T-cell (primary cell): ENCODE measurements at places on chromosomes 16 and 17.
A peak's percentile ranks its signal among the peaks of the same experiment; 100 is the strongest.

DNA sequence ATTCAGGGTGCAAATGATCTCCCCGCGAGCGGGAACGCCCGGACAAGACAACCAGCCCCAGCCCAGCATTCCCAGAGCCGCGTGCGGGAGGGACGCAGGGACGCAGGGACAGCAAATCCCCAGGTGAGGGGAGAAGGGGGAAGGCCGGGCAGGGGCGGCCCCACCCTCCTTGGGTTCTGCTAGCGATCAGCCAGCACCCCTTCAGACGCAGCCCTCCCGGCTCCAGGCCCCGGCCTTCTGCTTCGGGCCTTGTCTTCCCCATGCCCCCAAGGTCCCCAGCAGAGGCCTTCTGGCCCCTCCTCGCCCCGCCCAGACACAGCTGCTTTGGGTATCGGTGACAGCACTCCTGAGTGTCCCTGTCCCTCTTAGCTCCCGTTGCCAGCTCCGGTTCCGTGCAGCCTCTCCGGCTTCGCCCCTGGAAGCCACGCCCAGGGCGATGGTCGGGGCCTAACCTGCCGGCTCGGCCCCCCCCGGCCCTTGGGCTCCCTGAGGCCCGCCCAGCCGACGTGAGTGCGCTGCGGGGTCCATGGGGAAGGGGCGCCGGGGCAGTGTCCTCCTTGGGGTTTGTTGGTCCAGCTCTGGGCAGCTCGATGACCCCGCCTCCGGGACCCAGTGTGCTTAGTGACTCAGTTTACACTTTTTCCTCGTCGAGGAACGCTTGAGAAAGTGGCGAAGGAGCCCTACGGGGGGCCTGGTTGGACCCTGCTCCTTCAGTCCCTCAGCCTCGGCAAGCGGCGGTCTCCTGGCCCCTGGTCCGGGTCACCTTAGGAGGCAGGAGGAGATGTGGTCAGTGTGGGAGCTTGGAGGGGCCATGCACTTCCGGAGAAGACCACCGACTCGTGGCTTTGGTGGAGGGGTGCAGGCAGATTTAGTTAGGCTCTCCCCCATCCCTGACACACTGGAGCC is 50.5 kb upstream of the AMZ2 start:
- DNase-seq: peak; percentile 48

- no peak for DNase-seq
These were observed 37.6 kb downstream of the METRNL start for GRCh38 chr17:83116783-83117555.

DNA sequence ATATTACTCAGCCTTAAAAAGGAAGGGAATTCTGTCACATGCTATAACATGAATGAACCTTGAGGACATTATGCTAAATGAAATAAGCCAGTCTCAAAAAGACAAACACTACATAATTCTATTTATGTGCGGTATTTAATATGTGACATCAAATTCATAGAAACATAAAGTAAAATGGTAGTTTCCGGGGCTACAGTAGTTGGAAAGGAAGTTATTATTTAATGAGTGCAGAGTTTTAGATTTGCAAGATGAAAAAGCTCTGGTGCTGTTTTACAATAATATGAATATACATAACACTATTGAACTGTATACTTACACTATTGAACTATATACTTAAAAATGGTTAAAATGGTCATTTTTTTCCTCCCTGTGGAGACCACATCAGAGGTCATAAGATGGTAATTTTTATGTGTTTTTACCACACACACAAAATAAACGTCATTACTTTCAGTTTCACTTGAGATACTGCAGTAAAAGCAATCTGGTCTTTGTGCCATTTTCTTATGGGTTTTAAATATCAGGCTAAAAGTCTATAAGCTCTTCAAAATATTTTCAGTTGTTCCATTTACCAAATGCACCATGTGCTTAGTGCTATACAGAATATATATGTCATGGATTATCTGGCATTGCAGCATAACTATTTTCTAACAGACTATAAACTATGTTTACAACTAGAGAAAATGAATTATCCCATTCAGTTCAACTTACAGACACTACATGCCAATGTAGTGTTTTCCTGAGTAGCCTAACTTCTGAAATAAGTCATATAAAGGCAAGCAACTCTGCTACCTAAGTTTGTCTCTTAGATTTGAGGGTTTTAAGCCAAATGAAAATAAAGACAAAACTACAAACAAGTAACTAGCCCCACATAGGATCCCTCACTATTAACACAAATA is 90.9 kb downstream of the SPAG9 start:
- no peak for DNase-seq

- DNase-seq: no peak
These were observed 3.5 kb upstream of the RAB37 start for GRCh38 chr17:74733365-74734122.

DNA sequence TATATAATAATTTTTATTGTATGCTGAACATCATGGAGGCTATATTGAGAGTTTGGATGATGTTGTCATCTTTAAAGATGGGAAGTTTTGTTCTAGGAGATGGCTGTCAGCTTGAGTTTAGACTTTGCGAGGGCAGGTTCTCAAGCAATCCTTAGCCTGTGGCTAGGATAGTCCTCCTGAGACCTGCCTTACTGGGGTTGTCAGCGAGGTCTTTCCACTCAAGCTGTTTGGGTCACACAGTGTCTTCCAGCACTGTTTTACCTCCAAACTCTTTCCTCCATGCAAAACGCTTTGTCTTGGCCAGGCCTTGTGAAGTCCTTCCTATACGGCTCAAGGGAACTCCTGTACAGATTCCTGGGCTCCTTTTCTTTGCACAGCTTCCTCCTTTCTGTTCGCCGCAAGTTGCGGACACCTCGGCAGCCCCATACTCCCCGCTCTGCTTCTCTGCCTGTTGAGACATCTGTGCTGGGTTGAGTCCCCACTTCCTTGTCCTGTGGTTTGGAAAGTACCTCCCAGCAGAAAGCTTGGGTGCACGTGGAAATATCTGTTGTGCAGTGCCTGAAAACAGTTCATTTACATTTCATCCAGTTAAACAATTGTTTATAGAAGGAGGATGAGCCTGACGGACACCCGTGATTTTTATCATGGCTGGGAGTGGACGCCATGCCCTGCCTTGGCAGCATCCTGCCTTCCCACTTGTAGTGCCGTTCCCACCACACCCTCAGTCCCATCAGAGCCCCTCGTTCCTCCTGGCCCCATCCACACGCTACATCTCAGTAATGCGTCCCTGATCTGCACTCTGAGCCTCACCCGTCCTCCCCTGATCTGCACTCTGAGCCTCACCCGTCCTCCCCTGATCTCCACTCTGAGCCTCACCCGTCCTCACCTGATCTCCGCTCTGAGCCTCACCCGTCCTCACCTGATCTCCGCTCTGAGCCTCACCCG is 55.0 kb upstream of the CBFA2T3 start:
- peak; percentile 55 for DNase-seq

DNA sequence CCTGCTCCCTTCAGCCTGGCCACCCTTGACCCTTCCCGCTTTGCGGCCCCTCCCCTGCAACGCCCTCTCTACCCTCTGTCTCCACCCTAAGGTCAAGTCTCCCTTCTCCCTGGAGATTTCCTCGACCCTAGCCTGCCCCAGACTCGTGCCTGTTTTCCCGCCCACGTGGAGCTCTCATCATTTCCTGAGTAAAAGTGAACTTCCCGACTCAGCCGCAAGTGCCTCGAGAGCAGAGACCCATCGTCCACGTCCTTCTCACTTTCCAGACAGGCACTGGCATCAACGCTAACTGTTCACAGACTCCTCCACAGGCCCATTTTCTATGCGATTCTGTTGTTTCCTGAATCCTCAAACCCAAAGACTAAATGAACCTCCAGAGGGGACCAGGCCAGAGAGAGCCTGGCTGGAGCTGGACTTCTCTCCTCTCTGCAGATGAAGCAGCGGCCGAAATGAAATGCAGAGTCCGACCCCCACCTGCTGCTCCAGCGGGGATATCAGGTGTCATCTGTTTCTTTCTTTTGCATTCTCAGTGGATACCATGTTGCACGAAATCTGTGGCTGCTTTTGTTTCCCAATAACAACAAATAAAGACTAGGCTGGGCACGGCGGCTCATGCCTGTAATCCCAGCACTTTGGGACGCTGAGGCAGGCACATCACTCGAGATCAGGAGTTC is 52.5 kb downstream of the RTN4RL1 start:
- DNase-seq: no peak

DNA sequence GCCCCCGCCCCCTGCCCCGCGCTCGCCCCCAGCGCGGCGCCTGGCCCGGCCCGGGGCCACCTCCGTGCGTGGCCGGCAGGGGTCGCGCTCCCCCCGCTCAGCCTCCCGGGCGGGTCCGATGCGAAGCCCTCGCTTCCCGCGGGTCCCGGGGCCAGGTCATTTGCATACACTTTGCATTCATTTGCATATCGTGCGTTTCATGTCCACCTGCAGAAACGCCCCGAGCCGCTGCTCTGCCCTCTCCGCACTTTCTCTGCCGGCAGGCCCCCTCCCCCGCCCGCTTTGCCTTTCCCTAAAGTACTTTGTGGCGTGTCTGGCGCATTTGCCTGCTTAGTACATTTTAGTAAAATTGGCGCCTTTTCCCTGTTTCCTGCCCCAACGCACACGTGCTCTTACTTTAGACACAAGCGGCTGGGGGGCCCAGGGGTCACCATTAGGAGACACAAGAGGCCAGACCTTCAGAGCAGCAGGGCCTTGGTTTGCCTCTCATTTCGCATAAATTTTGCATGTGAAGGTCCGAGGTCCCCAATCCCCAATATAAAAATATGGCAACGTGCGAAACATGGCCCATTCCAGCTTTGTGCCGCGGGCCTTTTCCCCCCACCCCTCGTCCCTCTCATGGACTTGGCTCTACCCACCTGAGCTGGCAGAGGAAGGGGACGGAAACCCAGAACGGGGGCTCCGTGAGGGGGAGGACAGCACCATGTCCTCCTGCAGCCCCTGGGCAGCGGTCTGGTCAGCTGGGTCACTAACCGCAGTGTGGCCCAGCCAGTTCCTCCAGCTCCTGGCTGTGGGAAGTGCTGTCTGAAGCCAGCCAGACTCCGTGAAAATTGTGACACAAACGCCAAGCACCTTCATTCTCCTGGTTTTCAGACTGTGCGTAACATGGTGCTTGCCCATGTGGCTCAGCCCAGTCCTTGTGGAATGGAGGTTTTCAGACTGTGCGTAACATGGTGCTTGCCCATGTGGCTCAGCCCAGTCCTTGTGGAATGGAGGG is 34.8 kb downstream of the CBFA2T3 start:
- peak; percentile 45 for DNase-seq

GRCh38 chr17:27593857-27594255 is 37.1 kb upstream of the LGALS9 start:
- no peak for DNase-seq

- no peak for DNase-seq
These were observed 73.7 kb upstream of the ZNF750 start for GRCh38 chr17:82913304-82914043.

GRCh38 chr16:56936491-56936890 is 4.5 kb downstream of the HERPUD1 start:
- DNase-seq: no peak

- no peak for DNase-seq
These were observed 6.2 kb downstream of the RPS6KB1 start for GRCh38 chr17:59899099-59899498.

DNA sequence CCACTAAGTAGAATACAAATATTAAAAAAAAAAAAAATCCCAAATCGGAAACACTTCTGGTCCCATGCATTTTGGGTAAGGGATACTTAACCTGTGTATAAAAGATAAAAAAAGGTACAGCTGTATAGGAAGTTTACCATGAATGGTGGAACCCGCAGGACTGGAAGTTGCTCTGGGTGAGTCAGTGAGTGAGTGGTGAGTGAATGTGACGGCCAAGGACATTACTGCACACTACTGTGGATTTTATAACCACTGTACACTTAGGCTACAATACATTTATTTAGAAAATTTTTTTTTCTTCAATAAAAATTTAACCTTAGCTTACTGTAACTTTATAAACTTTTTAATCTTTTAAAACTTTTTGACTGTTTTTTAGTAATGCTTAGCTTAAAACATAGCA is 71.3 kb upstream of the BCAR1 start:
- no peak for DNase-seq

DNA sequence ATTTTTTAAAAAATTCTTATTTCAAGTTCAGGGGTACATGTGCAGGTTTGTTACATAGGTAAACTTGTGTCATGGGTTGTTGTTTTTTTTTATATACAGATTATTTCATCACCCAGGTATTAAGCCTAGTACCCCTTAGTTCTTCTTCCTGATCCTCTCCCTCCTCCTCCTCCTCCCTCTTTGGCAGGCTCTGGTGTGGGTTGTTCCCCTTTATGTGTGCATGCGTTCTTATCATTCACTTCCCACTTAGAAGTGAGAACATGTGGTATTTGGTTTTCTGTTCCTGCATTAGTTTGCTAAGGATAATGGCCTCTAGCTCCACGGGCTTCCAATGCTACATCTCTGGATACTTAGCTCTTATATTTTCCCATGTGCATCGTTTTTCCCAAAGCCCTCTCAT is 404.4 kb downstream of the HAPSTR1 start:
- DNase-seq: no peak

GRCh38 chr16:28943281-28943680 is 7.5 kb upstream of the NFATC2IP start:
- no peak for DNase-seq

DNA sequence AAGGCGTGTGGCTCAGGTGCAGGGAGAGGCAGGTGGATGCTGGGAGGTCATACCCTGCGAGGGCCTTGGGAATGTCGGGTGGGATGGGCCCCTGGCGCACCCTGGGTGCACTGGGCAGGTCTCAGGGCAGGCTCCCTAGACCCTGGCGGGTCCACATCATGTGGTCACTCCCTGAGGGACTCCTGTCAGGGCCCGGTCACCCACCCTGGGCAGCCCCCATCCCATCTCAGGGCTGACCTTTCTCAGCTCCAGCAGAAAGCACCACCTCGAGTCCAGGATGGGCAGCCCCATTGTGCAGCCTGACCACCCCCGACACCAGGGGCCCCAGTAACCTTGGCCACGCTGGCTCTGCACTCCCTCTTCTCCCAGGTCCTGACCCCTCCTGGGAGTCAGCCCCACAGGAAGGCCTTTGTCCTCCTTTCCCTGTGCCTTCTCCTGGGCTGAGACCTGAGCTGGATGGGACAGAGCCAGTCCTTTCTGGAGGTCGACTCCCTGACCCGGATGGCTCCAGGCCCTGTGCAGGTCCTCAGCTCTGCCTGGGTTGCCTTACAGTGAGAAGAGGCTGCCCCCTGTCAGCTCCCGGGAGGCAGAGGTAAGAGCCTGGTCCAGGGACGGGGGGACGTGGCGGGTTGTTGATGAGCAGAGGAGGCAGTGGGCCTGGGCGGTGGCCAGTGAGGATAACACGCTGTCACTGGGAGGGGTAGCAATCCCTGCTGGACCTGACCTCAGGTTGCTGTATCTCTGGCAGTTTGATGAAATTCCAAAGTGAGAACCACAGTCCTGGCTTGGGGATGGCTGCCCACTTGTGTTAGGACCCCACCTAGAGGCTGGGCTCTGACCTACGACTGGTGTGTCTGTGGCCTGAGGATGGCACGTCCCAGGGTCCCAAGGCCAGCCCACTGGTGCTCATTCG is 77.9 kb downstream of the GOSR1 start:
- no peak for DNase-seq

DNA sequence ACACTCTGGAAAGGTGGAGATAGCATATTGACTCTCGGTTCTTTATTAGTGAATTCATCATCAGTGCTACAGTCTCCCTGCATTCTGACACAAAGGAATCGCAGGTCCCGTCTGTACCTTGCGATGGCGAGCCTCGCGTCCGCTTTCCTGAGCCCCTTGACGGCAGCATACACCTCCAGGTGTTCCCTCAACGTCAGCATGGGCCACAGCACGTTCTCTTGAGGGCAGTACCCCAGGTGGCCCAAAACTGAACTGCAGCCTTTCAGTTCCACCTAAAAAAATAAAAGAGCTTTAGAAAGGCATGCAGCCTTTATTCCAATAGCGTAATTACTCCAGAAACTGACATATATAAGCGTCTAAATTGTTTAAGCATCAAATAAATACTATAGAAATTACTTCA is 24.2 kb upstream of the ABCA9 start:
- DNase-seq: no peak
